NCI-H1105 treated with DMSO at 0.1 percent for 48 hours (cell line): ENCODE measurements at places on chromosomes 1 and 21.

- peak; percentile 97 for DNase-seq
Measured at GRCh38 chr1:145891587-145892485, 6.2 kb upstream of the ANKRD35 start.

- peak; percentile 85 for DNase-seq
Measured at GRCh38 chr1:245306628-245307410, 152.0 kb downstream of the KIF26B start.

DNA sequence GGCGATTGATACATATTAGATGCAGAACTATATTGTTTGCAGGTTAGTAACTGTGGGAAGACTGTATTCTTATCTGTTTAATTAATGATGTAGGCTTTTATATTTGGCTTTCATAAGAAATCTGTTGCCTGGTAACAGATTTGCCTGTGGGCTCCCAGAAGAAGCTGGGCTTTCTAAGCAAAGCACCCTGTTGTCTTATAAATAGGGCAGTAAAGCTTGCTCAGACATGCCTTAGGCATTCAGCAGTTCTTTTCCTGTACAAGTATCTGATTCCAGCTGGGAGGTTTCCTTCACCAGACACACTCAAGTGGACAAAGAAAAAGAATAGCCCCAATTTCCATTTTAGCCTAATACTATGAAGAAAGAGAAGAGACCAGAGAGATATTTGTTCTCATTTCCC, 524.0 kb downstream of the LRRIQ3 start:
- DNase-seq = peak; percentile 96

- no peak for DNase-seq
Measured at GRCh38 chr1:227845147-227845458, 29.6 kb downstream of the PRSS38 start.

- no peak for DNase-seq
Measured at GRCh38 chr1:91226741-91227140, 177.9 kb downstream of the HFM1 start.

- DNase-seq = no peak
Measured at GRCh38 chr1:35406103-35406502, 137.6 kb downstream of the ZMYM4 start.

DNA sequence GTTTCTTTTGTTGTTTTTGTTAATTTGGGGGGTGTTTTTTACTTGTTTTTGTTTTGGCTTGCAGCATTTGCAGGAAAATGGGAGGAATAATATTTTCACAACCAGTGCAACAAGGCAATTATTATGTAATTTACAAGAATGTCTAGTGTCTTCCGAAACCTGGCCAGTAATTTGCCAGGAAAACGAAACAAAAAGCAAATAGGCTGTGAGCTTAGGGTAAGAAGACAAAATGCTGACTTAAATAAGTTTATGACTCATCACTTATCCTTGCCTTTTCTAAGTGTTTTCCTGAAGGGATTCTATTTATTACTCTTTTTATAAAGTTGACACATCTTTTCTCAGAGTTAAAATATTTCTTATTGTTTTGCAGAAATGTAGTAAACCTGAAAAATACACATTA, 49.8 kb downstream of the KCNT2 start:
- peak; percentile 16 for DNase-seq

- peak; percentile 25 for DNase-seq
Measured at GRCh38 chr1:225812488-225813213, 2.7 kb downstream of the EPHX1 start.

DNA sequence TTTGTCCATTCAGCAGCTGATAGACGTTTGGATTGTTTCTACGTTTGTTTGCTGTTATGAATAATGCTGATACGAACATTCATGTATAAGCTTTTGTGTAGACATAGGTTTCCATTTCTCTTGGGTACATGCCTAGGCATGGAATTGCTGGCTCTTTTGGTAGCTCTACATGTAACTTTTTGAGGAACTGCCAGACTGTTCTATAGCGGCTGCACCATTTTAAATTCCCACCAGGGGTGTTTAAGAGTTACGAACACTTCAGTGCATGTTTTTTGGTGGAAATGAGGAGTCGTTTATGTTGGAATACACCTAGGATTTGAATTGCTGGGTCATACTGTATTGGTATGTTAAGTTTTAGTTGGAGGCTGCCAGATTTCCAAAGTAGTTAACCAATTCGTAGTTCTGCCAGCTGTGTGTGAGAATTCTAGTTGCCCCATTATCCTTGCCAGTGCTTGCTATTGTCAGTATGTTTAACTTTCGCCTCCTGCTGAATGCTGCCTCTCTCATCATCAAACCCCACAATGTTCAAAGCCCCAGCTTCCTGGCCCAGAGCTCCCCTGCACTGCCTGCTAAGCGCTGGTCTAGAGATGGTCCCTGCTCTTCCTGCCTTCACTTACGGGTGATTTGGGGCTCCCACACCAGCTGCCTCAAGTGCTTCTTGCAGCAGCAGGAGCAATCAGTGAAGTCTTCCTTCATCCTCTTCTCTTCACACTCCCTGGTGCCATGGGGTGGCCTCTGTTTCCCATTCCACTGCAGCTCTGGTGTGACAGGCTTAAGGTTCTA, 81.0 kb downstream of the MAN1C1 start:
- DNase-seq = no peak

- DNase-seq = no peak
Measured at GRCh38 chr21:41596241-41596925, 88.4 kb upstream of the TMPRSS2 start.

- DNase-seq = peak; percentile 17
Measured at GRCh38 chr1:201348211-201348566, 29.3 kb downstream of the TNNT2 start.

GRCh38 chr1:190259424-190259823, 218.2 kb downstream of the BRINP3 start:
- no peak for DNase-seq

DNA sequence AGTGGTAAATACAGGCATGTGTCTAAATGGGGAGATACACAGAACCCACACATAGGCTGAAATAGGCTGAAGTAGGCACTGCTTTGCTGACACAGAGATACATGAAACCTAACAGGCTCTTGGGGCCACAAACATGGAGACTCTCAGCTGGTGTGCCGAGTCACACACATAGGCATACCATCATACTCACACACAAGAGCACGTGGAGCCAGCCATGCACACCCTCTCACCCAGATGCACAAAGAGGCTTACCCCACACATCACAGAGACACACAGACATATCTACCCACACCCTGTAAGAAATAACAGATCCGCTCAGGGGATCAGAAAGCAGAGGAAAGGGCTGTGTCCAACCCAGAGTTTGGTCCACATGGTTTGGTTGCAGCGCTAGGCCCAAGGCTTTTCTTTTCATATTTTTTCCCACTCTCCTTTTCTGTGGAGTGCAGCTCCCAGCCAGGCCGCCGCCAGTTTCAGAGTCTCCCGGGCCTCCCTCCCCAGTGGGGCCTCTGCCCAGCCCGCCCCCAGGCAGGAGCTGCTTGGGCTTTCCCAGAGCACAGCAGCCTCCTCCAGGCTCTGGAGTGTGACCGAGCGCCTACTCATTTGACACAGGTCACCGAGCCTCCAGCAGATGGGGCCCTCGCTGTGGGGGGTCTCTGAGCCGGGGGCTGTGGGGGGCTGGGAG, 3.9 kb upstream of the POU3F1 start:
- no peak for DNase-seq

GRCh38 chr1:107531065-107531908, 390.4 kb downstream of the NTNG1 start:
- no peak for DNase-seq

DNA sequence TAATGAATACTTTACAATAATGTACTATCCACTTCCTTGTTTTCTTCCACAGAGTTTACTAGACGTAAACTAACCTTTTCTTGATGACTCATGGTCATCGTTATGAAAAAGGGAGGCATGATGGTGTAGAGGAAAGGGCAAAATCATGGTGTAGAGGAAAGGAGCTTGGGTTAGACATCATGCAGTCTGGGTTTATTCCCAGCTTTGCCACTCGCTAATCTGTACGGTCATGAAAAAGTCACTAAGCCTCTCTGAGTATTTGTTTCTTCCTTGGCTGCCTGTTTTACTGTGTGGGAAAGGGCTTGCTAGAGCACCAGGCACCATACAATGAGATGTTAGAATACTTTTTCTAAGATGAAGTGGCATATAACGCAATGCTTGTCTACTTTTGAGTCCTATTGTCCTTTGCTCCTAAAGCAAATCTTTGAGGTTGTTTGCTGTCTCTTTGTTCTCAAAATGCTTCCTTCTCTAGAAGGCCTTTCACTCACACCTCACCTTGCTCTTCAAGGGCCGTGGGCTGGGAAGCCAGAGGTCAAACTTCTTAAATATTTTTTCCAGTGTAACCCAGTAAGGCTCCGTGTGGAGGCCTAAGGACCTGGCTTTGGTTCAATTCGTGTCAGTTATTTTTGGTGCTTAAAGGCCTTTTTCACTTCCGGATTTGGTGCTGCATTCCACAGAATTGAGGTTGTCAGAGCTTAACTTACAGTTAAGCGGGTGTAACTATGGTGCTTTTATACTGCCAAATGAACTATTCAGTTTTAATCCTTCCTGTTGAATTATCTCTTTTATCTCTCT, 9.9 kb upstream of the ETV3 start:
- DNase-seq = no peak

DNA sequence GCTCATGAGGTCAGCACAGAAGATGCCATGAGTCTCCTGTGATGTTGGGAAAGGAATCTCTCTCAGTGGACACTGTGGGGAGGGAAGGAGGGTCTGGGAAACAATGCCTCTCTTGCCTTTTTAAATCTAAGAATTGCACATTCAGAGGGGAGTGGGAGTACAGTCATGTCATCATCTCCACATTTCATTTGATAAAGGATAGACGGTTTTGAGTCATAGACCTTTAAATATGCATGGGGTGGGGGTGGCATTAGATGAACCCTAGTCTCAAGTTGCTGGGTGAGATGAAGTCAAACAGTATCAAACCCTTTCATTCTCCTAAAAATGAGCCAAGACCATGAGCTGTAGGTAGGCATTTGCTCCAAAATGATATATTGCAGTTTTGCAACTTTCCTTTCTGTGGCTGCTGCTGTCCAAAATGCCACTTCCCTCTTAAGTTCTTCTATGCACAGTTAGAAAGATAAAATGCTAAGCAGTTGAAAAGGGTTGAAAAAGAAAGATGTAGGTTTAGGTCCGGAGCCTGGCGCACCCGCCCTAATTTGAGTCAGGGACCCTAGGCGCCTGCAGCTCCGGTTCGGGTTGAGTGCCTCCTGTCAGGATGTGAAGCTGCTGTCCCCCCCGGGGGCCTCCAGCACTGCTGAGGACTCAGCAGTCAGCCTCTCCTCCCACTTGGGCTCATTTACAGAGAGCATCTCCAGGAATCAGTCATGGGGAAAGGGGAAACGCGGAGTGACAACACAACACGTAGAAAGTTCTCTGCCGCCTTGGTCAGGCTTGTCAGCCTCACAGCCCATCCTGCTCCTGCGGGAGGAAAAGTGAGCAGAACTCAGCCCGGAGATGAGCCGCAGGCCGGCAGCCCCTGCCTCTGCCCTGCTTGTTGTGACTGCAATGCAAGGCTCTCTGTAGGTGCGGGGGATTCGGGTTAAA, 479.3 kb upstream of the RUNX1 start:
- no peak for DNase-seq

DNA sequence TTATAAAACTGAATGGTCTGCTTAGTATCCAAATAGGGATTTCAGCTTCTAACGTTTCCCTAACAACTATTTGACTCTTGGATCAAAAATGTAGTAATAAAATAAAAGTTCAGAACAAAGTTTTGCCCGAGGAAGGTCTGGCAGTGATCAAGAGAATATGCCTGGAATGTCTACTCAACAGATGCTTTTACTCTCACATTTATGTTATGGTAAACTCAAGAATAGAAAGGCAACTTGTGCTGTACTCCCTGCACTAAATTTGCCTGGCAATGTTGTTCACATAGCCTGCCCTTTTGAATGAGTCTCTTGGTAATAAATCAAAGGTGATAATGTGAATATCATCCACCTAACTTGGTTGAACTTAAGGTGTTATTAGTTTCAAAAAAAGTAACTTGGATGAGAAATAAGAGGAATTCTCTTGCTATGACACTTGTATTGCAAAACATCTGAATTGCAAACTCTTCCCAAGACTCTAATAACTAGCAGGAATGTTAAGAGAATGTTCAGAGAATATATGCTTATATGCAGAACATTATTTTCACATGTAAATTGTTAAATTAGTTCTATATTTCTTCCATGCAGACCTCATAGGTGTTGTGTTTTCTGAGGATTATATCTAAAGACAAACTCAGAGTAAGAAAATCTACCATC, 215.8 kb downstream of the COL24A1 start:
- no peak for DNase-seq

DNA sequence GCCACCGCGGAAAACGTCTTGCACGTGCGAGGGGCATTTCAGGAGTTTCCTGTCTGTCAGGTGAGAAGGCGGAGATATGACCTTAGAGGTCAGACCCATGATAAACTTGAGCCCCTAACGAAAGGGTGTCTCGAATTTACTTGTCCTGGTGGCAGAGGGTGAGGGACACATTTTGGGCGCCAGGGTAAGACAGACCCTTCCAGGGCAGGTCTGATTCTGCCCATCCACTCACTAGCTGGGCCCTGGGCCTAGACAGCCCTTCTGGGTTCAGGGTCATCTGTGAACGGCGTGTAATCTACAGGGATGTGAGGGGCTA, 395 bp upstream of the CSRP1 start:
- DNase-seq = no peak

DNA sequence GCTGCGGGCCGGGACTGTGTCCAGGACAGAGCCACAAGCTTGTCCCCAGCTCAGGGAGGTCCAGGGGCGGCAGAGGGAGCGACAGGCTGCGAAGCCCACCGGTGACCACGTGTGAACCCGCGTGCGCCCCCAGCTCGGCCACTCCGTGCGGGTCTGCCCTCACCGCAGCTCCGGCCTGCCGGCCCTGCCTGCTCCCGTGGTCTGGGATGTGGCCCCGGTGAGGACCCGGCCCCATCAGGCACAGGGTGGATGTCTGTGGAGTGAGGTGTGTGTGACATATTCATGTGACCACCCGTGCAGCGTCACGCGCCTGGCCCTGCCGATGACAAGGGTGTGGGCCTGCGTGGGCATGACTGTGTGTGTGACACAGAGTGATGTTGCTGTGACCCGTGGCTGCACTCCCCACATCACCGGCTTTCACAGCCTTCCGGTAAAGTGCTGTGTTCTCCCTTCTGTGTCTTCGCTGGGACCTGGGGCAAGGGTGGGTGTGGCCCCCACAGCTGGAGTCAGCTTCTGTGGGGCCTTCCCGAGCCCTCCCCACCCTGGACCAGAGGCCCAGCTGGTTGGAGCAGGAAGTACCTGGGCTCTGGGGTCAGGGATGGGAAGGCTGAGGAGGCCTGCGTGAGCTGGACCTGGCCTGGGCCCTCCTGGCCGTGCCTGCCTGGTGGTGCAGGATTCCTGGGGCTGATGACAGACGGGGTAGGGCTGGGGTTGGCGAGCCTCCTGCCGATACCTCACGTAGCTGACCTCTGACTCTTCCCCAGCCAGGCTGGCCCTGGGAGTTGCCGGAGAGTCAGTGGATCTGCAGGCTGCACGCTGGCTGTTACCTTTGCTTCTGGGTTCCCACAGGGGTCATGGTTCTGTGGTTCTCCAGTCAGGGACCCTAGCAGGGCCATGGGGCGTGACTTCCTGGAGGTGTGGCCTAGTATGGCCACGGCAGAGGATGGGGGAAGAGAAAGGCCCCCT, 4.1 kb downstream of the RNF223 start:
- DNase-seq = no peak

GRCh38 chr1:23910553-23911246, 2.5 kb downstream of the CNR2 start:
- DNase-seq = no peak

GRCh38 chr1:1318131-1318652, 6.3 kb downstream of the INTS11 start:
- peak; percentile 66 for DNase-seq
